ENCODE measurements at places on chromosomes 2 and 18.
A peak's percentile ranks its signal among the peaks of the same experiment; 100 is the strongest.

- DNase-seq = no peak
These were observed 4.1 kb downstream of the HOXD3 start for GRCh38 chr2:176160986-176161824.

- DNase-seq = no peak
These were observed 45.8 kb downstream of the SMAD7 start for GRCh38 chr18:48904847-48905394.

DNA sequence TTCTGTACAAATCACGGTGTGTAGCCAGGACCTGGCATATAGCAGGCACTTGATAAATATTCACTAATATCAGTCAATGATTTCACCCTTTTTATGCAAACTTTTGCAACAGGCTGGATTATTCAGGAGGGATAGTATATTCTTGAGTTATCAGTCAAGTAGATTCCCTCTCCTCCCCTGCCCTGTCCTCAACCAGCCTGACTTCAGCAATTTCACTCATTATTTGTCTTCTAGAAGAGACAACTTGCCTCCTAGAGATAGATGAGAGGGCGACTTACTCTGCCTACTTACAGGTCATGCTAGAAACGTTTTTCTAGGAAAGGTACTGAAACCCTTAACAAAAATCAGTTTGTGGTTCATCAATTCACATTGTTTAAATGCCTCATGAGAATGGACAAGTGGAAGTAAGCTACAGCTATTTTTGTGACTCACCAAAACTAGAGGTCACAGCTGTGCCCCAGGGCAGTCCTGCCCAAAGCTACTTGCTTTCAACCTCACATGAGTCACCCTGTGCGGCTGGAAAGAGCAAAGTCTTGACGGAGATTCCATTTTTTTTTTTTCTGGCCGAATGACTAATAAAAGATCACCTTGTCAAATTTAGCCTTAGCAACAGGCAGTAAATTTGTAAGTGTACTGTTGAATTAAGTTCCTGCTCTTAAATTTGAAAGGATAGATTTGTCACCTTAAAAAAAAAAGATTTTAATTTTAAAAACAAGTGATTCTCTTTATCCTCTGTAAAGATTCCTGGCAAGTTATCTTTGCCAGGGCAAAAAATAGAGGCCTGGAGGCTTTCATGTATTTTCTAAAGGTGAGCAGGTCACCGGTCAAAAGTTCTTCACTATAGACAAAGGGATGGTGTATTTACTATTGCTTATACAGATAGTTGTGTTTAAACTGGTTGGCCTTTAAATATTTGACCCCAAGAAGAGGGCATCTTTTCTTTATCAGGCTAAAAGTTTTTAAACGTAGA is 109.0 kb upstream of the SLC35G4 start:
- DNase-seq = no peak

DNA sequence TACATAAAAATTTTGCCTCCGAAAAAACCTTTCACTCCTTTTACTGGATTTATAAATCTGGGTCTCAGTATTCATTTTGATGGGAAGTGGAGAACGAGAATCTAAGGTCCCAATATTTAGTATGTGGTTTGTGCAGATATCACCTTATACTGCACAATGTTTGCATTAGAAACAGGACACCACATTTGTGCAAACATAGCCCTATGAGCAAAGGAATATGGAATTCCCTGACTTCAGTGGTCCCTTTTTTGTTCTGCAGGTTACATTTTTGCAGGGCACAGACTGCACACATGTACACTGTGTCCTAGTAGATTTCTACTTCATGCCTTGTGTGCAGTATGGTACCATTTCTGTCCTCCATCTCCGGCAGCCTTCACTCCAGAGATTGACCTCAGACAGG is 130.0 kb downstream of the CDH19 start:
- DNase-seq = no peak

DNA sequence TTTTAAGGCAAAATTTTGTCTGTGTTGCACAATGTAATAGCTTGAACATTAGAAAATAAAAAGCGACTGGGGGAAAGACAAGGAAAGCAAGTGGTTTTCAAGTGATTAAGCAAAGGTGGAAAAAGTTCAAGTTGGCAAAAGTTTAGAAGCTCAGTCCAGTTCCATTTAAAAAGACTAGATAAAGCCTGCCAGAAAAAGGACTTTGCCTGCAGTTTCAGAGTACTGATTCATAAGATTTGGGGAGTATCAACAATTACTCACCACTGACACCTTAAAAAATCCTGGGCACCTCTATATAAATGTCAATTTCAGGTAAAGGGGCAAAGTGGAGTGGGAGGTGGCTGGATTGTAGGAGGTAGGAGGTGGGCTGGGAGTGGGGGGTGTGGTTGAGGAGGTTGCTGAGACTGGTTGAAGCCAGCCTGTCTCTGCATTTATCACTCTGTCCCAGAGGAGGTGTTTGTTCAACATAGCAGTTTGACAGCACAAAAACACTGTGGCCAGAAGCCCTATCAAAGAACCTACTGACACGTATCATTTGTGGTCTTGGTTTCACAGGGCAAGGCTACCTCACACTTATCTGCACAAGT is 14.6 kb downstream of the ZEB2 start:
- DNase-seq = peak; percentile 86

DNA sequence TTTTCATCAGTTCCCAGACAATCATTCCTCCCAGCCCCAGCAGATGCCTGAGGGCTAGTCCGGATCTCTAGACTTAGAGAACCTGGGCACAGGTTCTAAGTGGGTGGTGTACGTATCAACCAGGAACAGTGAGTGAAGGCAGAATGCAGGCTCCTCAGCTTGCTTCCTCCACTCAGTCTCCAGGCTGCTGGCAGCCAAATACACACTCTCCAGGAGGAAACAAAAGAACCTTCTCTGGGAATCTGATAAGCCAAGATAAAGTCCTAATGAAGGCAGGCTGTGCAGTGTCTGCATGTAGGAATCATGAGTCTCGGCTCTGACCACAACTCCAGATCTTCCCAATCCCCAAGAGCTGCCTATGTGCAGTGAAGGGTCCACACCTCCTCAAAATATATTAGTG is 245.7 kb downstream of the SP3 start:
- no peak for DNase-seq

DNA sequence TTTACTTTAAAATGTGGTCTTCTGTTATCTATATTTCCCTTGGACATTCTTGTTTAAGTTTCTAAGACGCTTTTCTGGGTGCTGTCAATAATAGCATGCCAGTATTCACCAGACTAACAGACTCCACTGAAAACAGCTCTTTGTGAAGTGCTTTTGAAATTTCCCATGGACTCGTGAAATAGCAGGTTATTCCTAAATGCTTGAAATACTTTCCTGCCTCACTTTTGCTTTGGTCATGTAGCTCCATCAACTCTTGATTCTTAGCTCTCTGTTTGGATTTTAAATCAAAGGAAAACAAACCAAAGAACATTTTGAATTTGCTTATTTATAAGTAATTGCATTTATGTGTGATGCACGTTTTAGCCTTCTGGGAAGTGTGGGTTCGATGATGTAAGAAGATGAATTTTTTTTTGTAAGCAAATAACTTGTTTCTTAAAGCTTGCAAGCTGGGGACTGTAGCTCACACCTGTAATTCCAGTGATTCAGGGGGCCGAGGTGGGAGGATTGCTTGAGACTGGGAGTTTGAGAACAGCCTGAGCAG is 147.8 kb downstream of the WDSUB1 start:
- DNase-seq = no peak

Data from T-helper 2 cell (primary cell).